A549 (cell line): ENCODE measurements at places on chromosomes 16 and 17.

- peak; percentile 39 for DNase-seq
These were observed 4.5 kb downstream of the TMEM100 start for GRCh38 chr17:55717898-55718735.

DNA sequence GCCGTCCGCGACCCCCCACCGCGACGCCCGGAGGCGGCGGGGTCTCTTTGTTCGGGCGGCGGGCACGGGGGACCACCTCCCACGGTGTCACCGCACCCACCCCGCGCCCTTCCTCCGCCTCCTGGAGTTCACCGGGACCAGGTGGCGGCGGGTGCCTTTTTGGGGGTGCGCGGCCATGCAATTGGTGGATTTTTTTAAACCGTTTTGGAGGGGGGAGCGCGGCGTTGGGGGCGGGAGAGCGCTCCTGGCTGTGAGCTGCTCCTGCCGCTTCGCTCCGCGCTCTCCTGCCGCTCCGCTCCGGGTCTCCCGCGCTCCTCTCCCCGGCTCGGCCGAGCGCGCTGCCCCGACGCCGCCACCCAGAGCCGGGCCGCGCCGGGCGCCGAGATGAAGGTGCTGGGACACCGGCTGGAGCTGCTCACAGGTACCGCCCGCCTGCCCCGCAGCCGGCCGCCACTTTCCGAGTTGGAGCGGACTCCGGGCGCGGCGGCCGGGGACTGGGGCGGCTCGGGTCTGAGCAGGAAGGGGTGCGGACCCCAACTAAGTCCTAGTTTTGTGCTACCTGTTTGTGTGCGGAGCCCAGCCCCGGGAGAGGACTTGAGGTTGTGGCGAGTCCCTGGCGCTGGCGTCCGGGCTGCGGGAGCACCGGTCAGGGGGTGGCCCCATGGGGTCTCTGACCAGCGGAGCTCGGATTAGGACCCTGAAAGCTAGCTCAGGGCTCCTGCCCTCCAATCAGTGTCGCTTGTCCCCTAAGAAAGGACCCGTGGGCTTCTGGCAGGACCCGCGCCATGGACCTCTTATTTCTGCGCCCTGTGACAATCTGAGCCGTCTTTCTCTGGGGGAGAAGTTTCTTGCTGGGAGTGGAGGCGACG, 35.7 kb upstream of the NDRG4 start:
- no peak for DNase-seq

DNA sequence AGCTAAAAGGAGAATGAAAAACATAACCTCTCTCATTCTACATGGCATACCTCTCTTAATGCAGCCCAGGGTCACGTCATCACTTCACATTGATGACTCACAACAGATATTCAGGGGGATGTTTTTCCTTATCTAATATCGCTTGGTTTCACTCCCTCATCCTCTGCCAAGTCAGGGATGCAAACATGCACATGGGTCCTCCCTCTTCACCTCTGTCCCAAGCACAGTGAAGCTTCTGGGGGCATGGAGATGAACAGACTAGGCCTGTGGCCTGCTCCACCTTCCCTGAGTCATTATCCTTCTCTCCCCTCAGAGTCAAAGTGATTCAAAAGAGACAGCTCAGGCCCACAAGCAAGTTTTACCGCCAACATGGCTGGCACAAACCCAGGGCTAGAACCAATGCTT, 2.3 kb upstream of the MT2A start:
- peak; percentile 78 for DNase-seq

GRCh38 chr17:19330271-19330670, 32.3 kb downstream of the B9D1 start:
- no peak for DNase-seq

DNA sequence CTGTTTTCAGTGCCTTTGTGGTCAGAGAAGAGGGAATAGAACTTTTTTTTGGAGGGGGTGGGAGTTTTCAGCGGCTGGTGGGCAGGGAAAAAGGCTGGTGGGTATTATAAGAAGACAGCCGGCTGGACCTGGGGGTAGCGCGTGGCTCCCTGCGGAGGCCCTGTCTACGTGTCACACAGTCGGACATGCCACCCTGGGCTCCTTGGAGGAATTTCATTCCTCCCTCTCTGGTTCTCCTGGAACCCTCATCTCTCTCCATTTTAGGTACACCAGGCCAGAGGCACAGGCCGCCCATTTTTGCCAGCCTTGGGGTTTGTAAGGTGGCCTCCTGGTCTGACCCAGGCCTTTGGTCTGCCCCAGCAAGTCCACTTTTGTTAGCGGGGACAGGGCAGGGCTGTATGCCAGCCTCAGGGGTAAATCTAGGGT, 908 bp downstream of the FKBP10 start:
- no peak for DNase-seq

DNA sequence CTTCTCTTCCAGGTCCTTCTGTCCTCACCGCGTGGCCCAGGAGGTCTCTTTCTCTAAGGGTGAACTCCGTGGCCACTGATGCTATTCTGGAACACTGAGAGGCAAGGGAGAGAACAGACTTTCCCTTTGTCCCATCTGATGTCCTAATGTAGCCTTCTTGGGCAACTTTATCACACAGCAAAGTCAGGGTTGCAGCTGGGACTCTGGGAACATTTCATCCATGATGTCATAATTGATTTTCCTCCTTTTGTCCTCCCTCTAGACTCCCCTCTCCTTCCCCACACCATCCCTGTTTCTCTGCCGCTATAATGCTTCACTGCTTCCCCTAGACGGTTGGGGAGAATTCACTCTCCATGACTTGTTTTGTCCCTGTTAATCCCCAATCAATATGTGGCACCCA, 201.0 kb downstream of the SHISA9 start:
- DNase-seq = no peak

DNA sequence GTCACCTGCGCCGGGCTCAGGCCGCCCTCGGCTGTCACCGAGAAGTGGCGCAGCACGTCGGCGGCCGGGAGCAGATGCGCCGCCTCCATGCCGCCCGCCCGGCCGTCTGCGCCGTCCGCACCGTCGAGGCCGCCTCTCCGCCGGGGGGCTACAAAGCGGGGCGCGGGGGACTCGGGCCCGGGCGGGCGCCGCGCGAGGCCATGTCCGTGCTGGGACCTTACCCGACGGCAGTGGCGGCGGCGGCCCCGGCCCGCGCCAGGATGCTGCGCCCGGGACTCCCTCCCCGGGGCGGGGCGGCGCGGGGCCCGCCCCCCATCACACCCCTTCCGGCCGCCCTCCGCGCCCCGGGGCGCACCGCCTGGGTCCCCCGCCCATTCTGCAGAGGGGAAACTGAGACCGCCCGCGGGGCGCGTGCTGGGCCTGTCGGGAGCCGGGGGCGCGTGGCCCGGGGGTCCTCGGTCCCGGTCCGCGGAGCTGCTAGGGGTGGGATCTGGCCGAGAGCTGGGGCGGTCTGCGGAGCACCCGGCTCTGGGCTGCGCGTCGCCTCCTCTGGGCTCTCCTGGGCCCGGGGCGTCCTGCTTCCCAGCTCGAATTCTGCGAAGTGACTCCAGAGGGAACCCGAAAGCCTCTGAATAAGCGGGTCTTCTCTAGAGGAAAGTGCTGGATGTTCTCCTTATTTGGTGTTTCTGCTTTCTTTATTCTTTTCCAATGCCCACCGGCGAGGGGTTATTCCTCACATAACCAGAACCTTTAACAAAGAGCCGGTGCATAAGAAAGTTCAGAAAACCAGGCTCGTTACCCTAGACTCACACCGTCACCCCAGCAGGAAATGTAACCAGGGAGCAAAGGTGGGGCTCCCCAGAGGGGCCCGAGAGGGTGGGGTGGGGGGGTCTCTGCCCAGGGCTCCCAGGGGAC, at the start of gene ATP2A3:
Gene ATP2A3, minus strand, starts transcription at position 235 of the 915 bp plus-strand sequence. Its CDS starts 146 bp downstream, at position 89.
- no peak for DNase-seq

- no peak for DNase-seq
These were observed 50.1 kb downstream of the GSG1L start for GRCh38 chr16:28013392-28013791.

DNA sequence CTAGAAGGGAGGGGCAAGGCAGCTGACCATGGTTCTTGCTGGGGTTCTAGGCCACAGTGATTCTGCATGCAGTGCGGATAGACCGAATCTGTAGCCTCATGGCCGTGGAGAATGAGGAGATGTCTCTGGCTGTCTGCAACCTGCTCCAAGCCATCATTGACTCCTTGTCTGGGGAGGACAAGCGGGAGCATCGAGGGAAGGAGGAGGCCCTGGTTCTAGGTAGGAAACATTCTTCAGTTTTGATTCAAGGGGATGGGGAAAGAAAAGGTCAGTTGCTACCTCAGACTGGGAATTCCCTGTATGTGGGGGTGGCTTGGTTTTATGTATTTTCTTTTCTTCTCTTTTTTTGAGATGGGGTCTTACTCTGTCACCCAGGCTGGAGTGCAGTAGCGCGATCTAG, 7.6 kb downstream of the UNC45B start:
- DNase-seq = no peak
